ENCODE measurements at places on chromosomes 12 and 14. TPM values are rescaled to one million over a fixed set of nuclear protein-coding genes. Genes with fewer than 3 reads are reported as not detected.

DNA sequence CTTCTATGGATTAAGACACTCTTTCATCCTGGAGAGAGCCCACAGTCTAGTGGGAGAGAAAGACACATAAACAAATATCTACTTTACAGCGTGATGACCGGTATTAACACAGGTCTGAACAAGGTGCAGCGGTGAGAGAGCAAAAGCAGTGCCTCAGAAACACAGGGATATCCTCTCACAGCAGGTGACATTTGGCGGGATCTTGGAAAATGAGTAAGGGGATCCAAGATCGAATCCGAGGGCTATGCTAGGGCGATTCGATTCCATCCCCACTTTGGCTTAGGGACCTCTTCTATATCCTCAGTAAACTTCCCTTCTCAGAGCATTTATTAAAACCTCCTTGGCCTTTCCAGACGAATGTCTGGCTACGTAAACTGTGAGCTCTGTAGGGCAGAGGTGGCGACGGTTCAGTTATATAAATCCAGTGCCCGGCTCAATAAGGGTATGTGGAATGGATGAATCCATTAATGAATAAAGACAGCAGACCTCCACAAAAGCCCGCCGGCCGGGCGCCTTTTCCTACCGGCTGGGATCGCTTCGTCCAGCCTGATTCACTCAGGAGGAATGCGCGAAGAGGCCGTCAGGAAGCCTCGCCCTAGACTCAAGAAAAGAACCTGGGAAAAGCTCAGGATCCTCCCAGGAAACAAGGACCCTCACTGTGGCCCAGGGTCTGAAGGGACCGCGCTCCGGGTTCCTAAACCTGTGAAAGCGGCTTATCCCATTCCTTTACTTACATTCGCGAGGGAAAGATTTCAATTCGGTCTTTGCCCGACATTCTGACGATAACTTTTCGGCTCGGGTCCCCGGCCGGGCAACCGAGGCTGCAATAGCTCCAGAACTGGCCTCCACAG lies 455 bp downstream of the ATP6V1D start:
- DNase-seq: no peak

GRCh38 chr14:68270342-68270741 lies 450.8 kb downstream of the RAD51B start:
- DNase-seq: no peak

The CLEC14A gene
- polyA plus RNA-seq: 16.3 TPM

DNA sequence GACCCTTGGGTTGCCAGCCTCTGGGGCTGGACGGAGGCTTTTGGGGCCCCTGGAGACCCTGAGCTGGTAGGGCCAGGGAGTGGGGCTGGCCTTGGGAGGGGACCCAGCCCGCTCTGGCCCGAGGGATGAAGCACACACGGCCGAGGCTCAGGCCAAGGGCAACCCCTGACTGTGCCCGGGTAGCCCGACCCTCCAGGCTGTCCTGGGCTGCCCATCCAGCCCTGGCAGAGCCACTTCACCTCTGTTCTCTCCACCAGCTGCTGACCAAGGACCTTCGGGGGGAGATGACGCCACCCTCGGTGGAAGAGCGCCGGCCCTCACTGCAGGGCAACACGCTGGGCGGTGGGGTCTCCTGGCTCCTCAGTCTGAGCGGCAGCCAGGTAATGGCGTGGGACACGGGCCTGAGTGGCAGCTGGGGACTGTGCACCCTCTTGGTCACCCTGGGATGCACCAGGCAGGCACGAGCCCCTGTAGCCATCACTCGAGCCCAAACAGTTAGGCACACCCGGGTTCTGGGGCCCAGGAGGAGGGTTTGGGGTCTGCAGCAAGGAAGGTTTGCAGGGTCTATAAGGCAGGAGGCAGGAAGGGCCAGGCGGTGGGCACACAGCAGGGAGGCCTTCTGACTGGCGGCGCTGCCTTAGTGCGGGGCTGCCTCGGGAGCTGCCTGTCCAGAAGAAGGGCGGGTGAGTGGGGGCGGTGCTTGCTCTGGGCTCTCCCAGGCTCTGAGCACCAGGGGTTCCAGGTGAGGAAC lies 19.7 kb downstream of the ASPG start:
- no peak for DNase-seq

DNA sequence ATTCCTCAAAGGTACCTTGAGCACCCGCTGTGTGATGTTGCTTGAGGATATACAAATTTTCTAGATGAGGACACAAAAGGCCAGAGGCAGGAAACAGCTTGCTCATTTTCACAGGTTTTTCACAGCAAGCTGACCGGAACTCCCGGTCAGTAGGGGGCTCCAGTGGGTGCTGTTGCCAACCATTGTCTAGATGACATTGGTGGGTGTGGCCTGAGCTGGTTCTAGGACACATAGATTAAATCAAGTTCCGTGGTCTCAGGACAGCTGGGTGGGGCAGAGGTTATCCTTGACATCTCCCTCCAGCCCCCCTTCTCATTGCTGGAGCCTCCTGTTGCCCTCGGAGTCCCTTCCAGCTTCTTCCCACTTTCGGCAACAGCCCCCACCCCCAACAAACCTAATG lies 153.6 kb upstream of the FKBP4 start:
- DNase-seq: no peak

DNA sequence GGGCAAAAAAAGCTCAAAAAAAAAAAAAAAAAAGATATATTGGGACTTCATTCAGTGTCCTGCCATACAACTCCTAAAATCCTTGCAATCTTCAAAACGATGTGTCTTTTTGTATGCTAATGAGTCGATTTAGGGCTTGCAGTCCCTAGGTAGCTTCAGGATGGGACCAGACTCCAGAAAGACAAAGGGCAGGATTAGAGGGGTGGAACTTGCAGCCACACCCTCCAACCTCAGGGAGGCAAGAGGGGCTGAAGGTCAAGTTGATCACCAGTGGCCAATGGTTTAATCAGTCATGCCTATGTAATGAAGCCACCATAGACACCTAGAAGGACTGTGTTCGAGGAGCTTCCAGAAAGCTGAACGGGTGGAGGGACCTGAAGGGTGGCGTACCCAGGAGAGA lies 29.3 kb downstream of the TEAD4 start:
- no peak for DNase-seq

DNA sequence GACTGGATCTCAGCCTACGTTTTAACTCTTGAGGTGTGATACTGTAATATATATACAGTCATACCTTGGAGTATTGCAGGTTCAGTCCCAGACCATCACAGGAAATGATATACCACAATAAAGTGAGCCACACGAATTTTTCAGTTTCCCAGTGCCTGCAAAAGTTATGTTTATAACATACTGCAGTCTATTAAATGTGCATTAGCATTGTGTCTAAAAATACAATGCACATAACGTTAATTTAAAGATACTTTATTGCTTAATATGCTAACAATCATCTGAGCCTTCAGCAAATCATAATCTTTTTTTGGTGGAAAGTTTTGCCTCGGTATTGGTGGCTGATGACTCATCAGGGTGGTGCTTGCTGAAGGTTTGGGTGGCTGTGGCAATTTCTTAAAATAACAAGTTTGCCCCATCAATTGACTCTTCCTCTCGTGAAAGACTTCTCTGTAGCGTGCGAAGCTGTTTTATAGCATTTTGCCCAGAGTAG lies 18.9 kb downstream of the PYROXD1 start:
- no peak for DNase-seq

The ARMH4 gene
- 90.0 TPM for polyA plus RNA-seq

GRCh38 chr14:87547536-87547935 lies 445.4 kb downstream of the GALC start:
- DNase-seq: no peak

- no peak for DNase-seq
These were observed 6.8 kb upstream of the SIVA1 start for GRCh38 chr14:104746071-104746545.

- peak; percentile 51 for DNase-seq
These were observed at the start of gene SDSL for GRCh38 chr12:113422030-113422885. TSS of gene SDSL (plus strand) at chr12:113422380. CDS start at chr12:113427983, 5,603 bp downstream.

DNA sequence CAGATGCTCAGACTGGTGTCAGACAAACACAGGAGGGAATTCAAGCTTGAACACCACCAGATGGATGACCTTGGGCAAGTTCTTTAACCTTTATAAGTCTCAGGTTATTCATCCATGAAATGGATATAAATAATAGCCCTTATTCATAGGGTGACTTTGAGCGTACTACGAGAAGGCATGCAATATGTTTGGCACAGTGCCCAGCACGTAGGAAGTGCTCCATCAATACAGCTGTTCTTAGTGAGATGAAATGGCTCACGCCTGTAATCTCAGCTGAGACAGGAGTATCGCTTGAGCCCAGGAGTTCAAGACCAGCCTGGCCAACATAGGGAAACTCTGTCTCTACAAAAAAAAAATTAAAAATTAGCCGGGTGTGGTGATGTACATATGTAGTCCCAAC lies 84.8 kb upstream of the FICD start:
- no peak for DNase-seq

- DNase-seq: no peak
These were observed 319.5 kb upstream of the SFSWAP start for GRCh38 chr12:131391399-131391798.

DNA sequence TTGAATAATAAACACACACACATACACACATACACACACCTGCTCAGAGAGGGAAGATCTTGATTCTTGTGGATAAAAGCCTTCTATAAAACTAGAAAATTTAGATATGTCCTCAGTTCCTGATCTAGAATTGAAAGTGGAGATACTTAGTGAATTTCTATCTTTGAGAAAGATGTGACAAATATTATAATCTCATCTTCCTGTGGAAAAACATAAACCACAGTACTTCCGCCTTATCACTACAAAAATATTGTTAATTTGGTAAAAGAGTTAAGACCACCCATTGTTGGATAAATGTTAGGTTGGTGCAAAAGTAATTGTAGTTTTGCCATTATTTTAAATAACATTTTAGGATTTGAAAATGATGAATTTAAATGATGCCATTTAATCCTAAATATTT lies at the start of gene KLRK1:
KLRK1 (minus strand) TSS at position 138 of the 400 bp plus-strand sequence. CDS start 1,231 bp downstream, outside the sequence.
- no peak for DNase-seq

- no peak for DNase-seq
These were observed 337.9 kb downstream of the AACS start for GRCh38 chr12:125402874-125403789.

DNA sequence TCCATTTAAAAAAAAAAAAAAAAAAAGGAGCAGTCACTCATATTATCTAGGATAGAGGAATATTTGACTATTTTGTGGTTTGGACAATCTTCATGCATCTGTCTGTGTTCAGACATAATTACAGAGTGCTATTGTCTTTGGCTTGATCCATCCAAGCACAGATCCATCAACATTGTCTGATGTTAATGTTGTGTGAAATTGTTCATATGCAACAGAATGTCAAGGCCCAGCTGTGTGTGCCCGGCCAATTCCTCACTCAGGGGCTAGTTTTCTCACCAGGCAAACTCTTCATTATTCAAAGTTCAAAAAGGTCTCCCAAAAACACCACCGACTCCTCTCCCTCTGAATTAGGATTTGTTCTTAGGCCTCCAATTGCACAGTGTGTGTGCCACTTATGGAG lies 324.9 kb upstream of the TMTC1 start:
- no peak for DNase-seq

DNA sequence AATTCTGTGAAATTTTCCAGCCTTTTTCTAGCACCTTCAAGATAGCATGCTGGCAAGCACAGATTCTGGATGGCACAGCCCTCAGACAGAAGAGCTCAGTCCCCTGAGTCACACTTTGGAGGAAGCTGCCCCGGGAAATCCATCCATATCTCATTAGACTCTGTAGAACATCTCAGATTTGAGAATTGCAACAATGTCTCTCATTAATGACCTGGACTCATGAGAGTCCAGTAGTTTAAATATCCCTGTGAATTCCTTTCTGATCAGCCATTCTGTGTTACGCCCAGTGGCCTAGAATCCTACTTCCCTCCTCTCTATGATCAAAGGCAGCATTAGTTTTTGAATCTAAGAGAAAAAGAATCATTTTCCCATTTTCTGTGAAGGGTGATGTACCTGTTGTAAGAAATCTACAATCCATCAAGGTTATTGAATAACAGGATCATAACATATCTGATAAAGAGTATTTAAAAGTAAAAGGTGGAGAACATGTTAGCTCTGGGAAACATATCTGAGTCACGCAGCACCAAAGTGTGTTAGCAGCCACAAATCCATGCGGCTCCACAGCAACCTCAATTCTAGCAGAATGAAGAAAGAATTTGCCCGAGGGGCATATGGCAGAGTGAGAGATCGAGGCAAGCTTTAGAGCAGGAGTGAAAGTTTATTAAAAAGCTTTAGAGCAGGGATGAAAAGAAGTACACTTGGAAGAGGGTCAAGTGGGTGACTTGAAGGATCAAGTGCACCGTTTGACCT lies 855.6 kb upstream of the TMEM132C start:
- no peak for DNase-seq

GRCh38 chr12:1922985-1923384 lies 4.5 kb upstream of the CACNA2D4 start:
- no peak for DNase-seq

The TCL1B gene
- polyA plus RNA-seq: 0.50 TPM

The NAA30 gene
- polyA plus RNA-seq: 33.3 TPM

The BMP4 gene
- polyA plus RNA-seq: 52.7 TPM

DNA sequence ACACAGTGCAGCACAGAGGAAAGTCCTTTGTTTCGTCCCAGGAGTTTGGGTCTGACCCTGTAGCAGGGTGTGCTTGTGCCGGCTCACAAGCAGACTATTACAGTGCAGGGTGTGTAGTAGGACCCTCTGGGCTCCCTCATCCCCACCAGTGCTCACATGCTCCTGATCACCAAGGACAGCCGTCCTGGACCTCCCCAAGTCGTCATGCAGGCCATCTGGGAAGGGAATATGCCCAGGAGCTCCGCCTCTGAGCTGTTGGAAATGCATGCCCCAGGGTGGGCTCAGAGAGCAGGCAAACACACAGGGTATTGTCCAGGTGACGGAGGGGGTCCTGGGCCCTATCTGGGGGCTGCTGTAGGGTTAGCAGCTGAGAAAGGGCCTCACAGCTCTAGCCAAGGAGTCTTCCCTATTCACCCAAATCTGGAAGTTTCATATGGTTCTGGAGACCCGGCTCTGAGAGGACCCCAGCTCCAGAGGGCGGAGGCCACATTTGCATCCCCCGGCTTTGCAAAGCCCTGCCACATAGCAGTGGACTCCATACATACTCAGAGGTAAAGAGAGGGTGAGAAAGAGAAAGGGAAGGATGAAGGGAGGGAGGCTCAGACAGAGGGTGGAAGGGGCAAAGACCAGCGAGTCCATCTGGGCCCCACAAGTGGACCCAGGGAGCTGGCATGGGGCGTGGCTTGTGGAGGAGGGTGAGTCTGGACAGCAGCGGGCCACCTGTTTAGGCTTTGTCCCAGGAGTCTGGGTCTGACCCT lies 53.5 kb upstream of the PPP2R5C start:
- no peak for DNase-seq

The ENDOU gene
- polyA plus RNA-seq: 0.17 TPM

GRCh38 chr14:27387463-27387862 lies 789.6 kb upstream of the NOVA1 start:
- DNase-seq: no peak

- no peak for DNase-seq
These were observed 259.6 kb upstream of the RGS6 start for GRCh38 chr14:71672596-71672995.

- DNase-seq: no peak
These were observed 326.9 kb upstream of the DIO3 start for GRCh38 chr14:101234244-101234937.

Measured in right renal pelvis (tissue), 4 donors.